ENCODE measurements at places on chromosomes 11 and 22. TPM values are rescaled to one million over a fixed set of nuclear protein-coding genes. Genes with fewer than 3 reads are reported as not detected.

GRCh38 chr22:37631448-37632173 lies 7.9 kb upstream of the SH3BP1 start:
- no peak for DNase-seq
- H3K27ac ChIP-seq, result no peak overlapping the region
- H3K27me3 ChIP-seq, result peaks cover 7% of the 10 kb centered on the region
- no peaks in the 10 kb centered on the region for H3K36me3 ChIP-seq
- H3K4me1 ChIP-seq, result peaks cover 12% of the 10 kb centered on the region

DNA sequence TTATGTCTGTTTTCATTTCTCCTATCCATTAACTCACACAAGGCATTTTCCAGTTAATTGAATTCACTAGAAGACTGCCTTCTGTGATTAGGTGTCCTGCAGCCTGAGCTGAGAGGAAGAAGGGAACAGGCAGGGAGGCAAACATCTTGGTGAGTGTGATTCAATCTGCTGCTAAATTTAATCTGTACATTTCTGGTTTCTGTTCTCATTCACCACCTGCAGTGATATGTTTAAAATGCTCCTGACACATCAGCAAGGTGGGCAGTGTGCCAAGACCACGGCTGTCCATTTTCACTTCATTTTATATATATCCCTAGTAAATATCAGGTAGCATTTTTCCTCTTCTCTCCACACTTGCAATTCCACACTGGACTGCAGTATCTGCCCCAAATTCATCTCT lies 416.5 kb downstream of the TMEM135 start:
- no peaks in the 10 kb centered on the region for H3K36me3 ChIP-seq
- H3K4me3 ChIP-seq, result no peak overlapping the region
- no peak for DNase-seq

- no peaks in the 10 kb centered on the region for H3K27me3 ChIP-seq
- H3K4me1 ChIP-seq, result peaks cover 5% of the 10 kb centered on the region
- H3K4me3 ChIP-seq, result no peak overlapping the region
- H3K27ac ChIP-seq, result no peak overlapping the region
Observed at GRCh38 chr11:110966131-110966530, 253.9 kb upstream of the ARHGAP20 start.

DNA sequence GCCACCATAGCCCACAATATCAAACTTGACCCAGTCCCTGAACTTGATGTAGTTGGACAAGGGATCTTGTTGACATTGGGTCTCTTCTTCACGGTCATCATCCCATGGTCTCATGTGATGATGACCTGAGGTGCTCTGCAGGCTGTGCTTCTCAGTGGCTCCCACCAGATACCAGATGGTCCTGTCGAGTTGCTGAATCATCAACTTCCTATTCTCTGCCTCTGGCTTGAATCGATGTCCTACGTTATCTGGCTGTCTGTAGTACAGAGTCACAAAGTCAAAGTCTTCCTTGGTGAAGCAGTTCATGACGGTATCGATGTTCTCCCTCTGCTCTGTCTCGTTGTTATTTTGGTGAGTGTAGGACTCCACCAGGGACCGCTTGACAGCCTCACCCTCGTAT lies 145.7 kb upstream of the ALDH3B2 start:
- no peak overlapping the region for H3K4me3 ChIP-seq
- no peaks in the 10 kb centered on the region for H3K4me1 ChIP-seq
- H3K27me3 ChIP-seq, result peaks cover 3% of the 10 kb centered on the region
- H3K27ac ChIP-seq, result no peak overlapping the region
- no peak for DNase-seq

GRCh38 chr11:134047586-134047999 lies 21.3 kb upstream of the JAM3 start:
- H3K36me3 ChIP-seq, result no peaks in the 10 kb centered on the region
- H3K27ac ChIP-seq, result no peak overlapping the region
- peaks cover 40% of the 10 kb centered on the region for H3K4me1 ChIP-seq
- no peak for DNase-seq

DNA sequence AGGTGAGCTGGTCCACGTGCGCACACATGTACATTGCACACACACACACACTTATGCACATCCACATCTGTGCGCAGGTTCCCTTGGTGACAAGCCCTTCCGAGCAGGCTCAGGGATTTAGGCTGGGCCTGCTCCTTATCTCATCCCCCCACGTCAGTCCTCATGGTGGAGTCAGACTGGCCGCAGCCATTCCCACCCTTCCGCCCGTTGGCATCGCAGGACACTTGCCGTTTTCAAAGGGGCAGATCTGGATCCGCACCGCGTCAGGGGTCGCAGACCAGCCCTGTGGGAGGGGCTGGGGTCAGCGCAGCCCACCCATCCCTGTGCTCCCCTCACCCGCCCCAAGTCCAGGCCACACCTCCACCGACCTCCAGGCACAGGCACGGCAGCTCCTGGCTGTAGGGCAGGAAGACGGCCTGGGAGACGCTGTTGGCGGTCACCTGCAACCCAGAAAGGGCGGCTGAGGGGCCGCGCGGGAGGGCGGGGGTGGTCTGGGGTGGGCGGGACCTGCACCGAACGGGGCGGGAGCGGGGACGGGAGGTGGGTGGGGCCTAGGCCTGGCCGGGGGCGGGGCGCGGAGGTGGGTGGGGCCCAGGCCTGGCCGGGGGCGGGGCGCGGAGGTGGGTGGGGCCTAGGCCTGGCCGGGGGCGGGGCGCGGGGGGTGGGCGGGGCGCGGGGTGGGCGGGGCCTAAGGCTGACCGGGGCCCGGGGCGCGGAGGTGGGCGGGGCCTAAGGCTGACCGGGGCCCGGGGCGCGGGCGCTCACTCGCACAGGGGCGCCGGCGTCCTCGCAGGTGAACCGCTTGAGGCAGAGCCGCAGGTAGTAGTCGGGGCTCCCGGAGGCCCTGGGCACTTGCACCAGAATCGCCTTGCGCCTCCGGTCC lies 13.3 kb downstream of the IL17REL start:
- peak; percentile 61 for DNase-seq
- no peak overlapping the region for H3K27ac ChIP-seq
- no peaks in the 10 kb centered on the region for H3K36me3 ChIP-seq
- peaks cover 15% of the 10 kb centered on the region for H3K27me3 ChIP-seq

- H3K27me3 ChIP-seq, result peaks cover 11% of the 10 kb centered on the region
- H3K27ac ChIP-seq, result no peak overlapping the region
- H3K4me1 ChIP-seq, result peaks cover 32% of the 10 kb centered on the region
- DNase-seq, result no peak
- H3K36me3 ChIP-seq, result no peaks in the 10 kb centered on the region
Observed at GRCh38 chr11:79434283-79434682, 6.5 kb downstream of the TENM4 start.

DNA sequence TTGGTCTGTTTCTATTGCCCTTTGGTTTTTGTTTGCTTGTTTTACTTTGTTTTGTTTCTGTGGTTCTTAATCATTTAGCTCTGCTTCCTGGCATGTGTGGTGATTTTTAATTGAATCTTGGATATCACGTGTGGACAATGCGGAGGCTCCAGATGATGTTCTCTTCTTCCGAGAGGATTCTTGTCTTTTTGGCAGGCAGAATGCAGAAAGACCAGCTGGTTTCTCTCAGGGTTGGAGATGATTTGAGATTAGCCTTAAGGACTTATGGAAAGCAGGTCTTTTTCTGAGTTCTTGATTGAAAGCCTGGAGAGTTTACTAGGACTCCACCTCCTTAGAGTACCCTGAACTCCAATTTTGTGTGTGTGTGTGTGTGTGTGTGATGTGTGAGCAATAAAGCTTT lies 21.0 kb upstream of the ANO1 start:
- H3K4me3 ChIP-seq, result no peak overlapping the region
- peaks cover 7% of the 10 kb centered on the region for H3K36me3 ChIP-seq
- no peak for DNase-seq
- no peaks in the 10 kb centered on the region for H3K4me1 ChIP-seq
- H3K27ac ChIP-seq, result no peak overlapping the region

- H3K27me3 ChIP-seq, result no peaks in the 10 kb centered on the region
- no peak overlapping the region for H3K27ac ChIP-seq
- H3K36me3 ChIP-seq, result peaks cover 5% of the 10 kb centered on the region
Observed at GRCh38 chr22:30027791-30028190, 52.5 kb upstream of the HORMAD2 start.

- peaks cover 6% of the 10 kb centered on the region for H3K4me1 ChIP-seq
- no peak overlapping the region for H3K27ac ChIP-seq
- H3K36me3 ChIP-seq, result no peaks in the 10 kb centered on the region
- peaks cover 14% of the 10 kb centered on the region for H3K27me3 ChIP-seq
- no peak overlapping the region for H3K4me3 ChIP-seq
Observed at GRCh38 chr22:45578524-45579147, 76.0 kb downstream of the FBLN1 start.

- DNase-seq, result no peak
- no peak overlapping the region for H3K4me3 ChIP-seq
- H3K4me1 ChIP-seq, result no peaks in the 10 kb centered on the region
Observed at GRCh38 chr11:104655066-104655465, 243.2 kb downstream of the CASP12 start.

DNA sequence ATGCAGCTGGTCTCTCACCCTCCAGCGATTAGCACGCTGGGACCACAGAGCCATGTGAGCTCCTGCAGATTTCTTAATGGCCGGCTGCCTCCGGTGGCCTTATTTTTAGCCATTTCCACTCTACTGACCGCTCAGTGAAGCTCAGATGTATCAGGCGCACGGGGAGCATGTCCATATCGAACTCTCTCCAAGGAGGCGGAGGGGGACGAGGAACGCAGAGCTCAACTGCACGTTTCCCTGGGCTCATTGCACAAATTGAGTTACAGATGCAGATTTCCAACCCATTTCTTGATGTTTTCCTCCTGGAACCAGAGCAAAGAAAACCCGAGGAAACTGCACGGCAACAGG lies 207.1 kb downstream of the CTTN start:
- peak; percentile 24 for DNase-seq
- H3K4me3 ChIP-seq, result no peak overlapping the region
- H3K27me3 ChIP-seq, result no peaks in the 10 kb centered on the region
- no peaks in the 10 kb centered on the region for H3K36me3 ChIP-seq
- H3K27ac ChIP-seq, result no peak overlapping the region
- peaks cover 34% of the 10 kb centered on the region for H3K4me1 ChIP-seq

GRCh38 chr11:74538680-74539079 lies 45.2 kb upstream of the LIPT2 start:
- H3K4me3 ChIP-seq, result no peak overlapping the region
- no peak for DNase-seq
- no peak overlapping the region for H3K27ac ChIP-seq
- H3K4me1 ChIP-seq, result no peaks in the 10 kb centered on the region
- peaks cover 2% of the 10 kb centered on the region for H3K27me3 ChIP-seq

DNA sequence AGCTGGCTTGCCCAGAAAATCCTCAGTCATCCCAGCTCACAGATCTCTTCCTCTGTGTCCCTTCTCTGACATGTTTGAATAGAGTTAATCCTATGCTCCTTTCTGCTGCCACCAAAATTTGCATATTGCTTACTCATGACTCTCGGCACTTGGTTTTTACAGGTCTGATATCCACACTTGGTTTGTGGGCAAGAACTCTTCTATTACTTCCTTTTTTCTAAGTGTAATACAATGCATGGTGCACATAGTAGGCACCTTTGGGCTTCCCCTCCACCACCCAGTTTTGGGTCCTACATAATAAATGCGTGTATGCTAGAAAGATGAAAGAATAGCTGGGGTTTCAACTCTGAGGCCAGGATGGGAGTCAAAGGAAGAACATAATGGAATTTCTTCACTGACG lies 69.7 kb upstream of the GRK3 start:
- H3K4me1 ChIP-seq, result peaks cover 31% of the 10 kb centered on the region
- H3K27me3 ChIP-seq, result peaks cover 12% of the 10 kb centered on the region
- peak overlapping the region; percentile 82 for H3K27ac ChIP-seq
- peaks cover 8% of the 10 kb centered on the region for H3K36me3 ChIP-seq
- peak overlapping the region; percentile 41 for H3K4me3 ChIP-seq
- DNase-seq, result no peak

DNA sequence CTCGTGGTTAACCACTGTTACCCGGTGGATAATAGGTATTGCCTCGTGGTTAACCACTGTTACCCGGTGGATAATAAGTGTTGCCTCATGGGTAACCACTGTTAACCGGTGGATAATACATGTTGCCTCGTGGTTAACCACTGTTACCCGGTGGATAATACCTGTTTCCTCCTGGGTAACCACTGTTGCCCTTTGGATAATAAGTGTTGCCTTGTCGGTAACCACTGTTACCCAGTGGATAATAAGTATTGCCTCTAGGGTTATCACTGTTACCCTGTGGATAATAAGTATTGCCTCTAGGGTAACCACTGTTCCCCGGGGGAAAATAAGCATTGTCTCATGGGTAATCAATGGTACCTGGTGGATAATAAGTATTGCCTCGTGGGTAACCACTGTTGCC lies 15.0 kb upstream of the NXPE4 start:
- H3K4me3 ChIP-seq, result no peak overlapping the region
- no peaks in the 10 kb centered on the region for H3K27me3 ChIP-seq
- DNase-seq, result no peak
- H3K4me1 ChIP-seq, result no peaks in the 10 kb centered on the region
- no peaks in the 10 kb centered on the region for H3K36me3 ChIP-seq

DNA sequence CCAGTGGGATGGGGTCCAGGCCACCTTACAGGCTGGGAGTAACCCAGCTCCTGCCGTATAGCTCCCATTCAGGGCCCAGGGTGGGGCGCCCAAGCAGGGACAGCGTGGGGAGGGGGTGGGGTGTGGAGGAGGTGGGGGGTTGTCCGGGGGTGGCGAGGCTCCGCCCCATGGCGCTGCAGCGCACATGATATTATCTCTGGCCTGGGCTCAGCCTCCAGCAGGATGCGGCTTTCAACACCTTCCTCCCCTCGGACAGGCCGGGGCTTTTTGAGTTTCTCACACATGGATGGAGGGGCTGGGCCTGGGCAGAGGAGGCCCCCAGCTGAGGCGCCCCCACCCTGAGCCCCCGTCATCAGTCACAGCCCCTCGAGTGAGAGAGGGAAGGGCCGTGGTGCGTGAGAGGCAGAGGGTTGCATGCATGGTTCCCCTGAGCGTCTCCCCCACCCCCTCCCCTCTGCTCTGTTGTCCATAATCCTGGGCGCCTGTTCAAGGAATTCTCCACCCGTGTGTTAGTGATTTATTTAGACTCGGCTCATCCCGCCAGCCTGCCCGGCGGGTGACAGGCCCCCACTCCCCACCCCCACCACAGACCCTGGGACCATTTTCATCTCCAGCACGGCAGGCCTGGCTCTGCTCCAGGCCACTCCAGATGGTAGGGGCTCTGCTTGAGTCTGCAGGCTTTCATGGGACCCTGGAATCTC lies 44.9 kb downstream of the WNT11 start:
- peaks cover 10% of the 10 kb centered on the region for H3K4me1 ChIP-seq
- no peak overlapping the region for H3K4me3 ChIP-seq
- peaks cover 12% of the 10 kb centered on the region for H3K27me3 ChIP-seq
- no peaks in the 10 kb centered on the region for H3K36me3 ChIP-seq

DNA sequence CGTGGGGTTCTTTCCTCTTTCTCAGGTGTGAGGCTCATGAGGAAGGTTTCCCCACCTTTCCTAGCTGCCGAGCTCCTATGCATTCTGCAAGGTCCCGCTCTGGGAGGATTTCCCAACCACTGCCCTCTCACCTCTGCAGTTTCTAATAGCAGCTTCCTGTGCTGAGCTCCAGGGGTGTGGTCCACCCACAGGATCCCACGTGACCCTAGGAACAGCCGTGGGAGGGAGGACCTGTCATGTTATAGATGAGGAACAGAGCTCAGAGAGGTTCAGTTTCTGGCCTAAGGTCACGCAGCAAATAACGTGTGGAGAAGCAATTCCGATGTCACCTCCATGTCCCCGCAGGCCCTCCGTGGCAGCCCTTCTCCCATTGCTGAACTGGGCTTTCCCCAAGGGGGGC lies 38.5 kb downstream of the FLRT1 start:
- no peak overlapping the region for H3K27ac ChIP-seq
- peaks cover 7% of the 10 kb centered on the region for H3K27me3 ChIP-seq
- DNase-seq, result no peak

- H3K4me1 ChIP-seq, result peaks cover 8% of the 10 kb centered on the region
- peaks cover 10% of the 10 kb centered on the region for H3K27me3 ChIP-seq
- no peak overlapping the region for H3K27ac ChIP-seq
- DNase-seq, result no peak
Observed at GRCh38 chr11:33936725-33937604, 45.1 kb upstream of the LMO2 start.

The BLID gene
- total RNA-seq, result not detected

The TMEM191C gene
- total RNA-seq, result 11.5 TPM

The ACRV1 gene
- not detected for total RNA-seq

The PRDX5 gene
- 418 TPM for total RNA-seq

The ZFP91 gene
- 44.3 TPM for total RNA-seq

The PIH1D2 gene
- 1.4 TPM for total RNA-seq

The RIMBP3C gene
- total RNA-seq, result 0.22 TPM
